GF-D8 (cell line): ENCODE measurements at places on chromosomes 4 and X.

DNA sequence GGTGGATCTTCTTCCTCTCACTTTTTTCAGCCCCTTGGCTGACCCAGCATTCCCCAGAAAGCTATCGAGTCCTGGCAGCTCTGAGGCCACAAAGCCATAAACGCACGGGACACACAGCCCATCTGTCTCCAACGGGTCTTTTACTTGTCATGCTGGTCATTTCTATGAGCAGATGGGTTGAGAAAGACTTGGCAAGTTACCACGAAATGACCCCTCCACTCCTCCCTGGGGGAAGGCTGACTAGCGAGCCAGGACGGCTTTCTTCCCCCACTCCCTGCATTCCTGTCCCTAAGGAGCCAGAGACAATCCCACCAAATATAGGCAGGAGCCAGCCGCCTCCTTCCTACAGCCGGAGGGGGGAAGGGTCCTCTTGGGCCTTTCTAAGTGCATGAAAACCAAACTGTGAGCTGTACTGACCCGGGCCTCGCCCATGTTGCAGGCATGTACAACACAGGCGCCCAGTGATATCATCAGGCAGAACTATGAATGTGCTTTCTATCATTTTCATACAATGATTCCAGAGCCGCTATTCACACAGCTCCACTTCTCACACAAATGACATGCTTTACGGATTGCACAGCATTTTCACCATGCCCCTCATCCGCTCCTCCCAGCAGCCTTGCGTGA is 28.6 kb downstream of the AFAP1 start:
- DNase-seq: no peak

- DNase-seq: no peak
These were observed 92.5 kb upstream of the SLC34A2 start for GRCh38 chr4:25563071-25563564.

DNA sequence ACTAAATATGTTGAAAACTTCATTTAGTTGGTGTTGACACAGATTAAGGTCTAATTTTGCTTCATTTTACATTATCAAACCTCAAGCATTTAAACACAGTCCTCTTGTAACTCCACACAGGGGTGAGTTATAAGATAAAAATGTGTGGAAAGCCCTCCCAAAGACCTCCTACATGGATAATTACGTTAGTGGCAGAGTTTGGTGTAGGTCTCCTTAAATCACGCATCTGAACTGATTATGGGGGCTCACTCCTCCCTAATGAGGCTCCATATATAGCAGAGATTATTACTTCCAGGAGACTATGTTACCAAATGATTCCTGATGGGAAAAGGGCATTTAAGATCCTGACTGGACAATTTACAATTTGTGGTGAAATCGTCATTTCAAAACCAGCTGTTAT is 32.2 kb upstream of the VCX3B start:
- no peak for DNase-seq

GRCh38 chr4:108991551-108992328 is 228.9 kb upstream of the ETNPPL start:
- DNase-seq: no peak
